Uterus (tissue), 4 donors: ENCODE measurements at places on chromosomes 2 and 18.

- DNase-seq = no peak
Measured at GRCh38 chr2:169073963-169074751, 4.8 kb downstream of the DHRS9 start.

- no peak for DNase-seq
Measured at GRCh38 chr2:218270721-218271486, 585 bp downstream of the PNKD start.

GRCh38 chr2:205633994-205634393, 48.3 kb upstream of the NRP2 start:
- DNase-seq = no peak

- no peak for DNase-seq
Measured at GRCh38 chr2:139031722-139032121, 251.5 kb upstream of the NXPH2 start.

- no peak for DNase-seq
Measured at GRCh38 chr2:171735991-171736710, 48.9 kb downstream of the DYNC1I2 start.

- no peak for DNase-seq
Measured at GRCh38 chr18:45317948-45318640, 297.2 kb upstream of the SLC14A2 start.
